Activated CD4-positive, CD25-positive, alpha-beta regulatory T cell (primary cell): ENCODE measurements at places on chromosomes 12 and 14.
A peak's percentile ranks its signal among the peaks of the same experiment; 100 is the strongest.

- DNase-seq = no peak
These were observed 82.5 kb downstream of the PRICKLE1 start for GRCh38 chr12:42507081-42507480.

DNA sequence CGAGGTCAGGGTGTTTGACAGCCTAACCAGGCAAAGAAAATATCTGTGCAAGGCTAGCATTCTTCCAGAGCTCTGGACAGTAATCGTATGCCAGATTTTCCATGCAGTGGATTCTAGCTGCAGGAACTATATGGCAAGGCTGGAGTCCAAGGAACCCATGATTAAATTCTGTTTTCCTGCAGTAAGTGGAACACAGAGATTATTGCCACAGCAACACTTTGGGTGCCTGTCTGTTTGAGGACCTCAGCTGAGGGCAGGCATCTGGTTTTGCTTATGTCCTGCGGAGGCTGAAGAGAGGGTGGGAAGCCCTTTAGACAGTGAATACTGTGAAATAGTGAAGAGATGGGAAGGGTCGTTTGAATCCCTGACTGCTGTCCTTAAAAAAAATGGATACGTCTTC is 104.4 kb downstream of the DAD1 start:
- no peak for DNase-seq

DNA sequence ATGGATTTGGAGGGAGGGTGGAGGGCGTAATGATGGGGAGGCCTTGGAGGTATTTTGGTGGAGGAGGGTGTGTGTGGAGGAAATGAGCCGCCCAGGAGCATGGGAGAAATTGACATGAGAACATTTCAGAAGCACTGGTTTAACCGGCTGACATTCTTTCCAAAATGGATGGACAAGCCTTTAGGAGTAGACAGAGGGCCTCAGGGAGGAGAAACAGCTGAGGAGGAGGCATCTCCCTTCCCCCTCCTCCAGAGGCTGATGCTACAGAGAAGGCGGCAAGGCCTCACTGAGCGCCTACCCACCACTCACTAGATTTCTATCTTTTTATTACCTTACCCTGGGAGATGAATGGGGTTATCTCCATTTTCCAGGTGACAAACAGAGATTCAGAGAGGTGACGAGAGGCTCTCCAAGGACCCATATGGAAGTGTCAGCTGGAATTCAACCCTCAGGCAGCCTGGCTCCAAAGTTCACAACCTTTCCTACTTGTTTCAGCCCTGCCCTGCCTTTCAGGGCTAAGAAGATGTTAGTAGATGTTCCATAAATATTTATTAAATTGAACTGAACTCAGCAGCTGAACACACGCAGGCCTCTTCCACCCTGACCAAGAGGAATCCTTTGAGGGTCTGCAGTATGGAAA is 289.6 kb downstream of the ZFP36L1 start:
- no peak for DNase-seq

GRCh38 chr12:73221836-73222235 is 949.7 kb downstream of the TRHDE start:
- DNase-seq = no peak

- DNase-seq = no peak
These were observed 10.5 kb downstream of the FRS2 start for GRCh38 chr12:69480698-69481097.

GRCh38 chr12:107568718-107569117 is 116.9 kb upstream of the PWP1 start:
- no peak for DNase-seq

GRCh38 chr12:10543499-10543898 is 37.8 kb downstream of the EIF2S3B start:
- no peak for DNase-seq

DNA sequence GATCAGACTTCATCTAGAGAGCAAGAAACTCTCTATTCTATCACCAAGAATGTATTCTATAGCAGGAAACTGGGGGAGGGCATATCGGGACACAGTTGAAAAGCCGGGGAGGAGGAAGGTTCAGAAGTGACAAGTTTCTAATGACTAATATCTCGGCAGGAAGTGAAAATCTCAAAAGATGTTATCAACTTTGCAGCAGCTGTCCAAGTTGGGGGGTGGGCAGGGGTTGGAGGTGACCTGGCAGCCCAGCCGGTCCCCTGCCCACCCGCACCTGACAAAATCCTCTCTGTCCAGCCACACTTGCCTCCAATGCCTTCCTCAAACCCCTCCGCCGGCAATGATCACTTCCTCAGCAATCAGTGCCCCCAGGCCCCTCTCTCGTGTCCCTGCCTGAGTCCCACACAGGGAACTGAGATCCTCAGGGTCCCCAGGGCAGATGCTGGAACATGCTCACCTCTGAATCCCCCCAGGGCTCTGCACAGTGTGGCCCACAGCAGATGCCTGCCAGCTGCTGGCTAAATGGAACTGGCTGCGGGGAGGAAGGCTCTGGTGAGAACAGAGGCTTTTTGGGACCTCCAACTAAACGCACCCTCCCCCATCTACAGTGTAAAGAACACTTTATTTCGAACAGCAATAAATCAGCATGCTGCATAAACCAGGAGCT is 43.9 kb downstream of the CCDC88C start:
- DNase-seq = peak; percentile 44

- DNase-seq = no peak
These were observed 53.3 kb downstream of the SLC15A5 start for GRCh38 chr12:16224196-16224595.

- no peak for DNase-seq
These were observed 25.0 kb upstream of the POLR3B start for GRCh38 chr12:106332536-106332935.

GRCh38 chr14:76937181-76938091 is 91.1 kb downstream of the IRF2BPL start:
- no peak for DNase-seq

GRCh38 chr14:104536942-104537612 is 42.5 kb upstream of the C14orf180 start:
- no peak for DNase-seq

- no peak for DNase-seq
These were observed 4.6 kb upstream of the RPL6 start for GRCh38 chr12:112413855-112414625.

DNA sequence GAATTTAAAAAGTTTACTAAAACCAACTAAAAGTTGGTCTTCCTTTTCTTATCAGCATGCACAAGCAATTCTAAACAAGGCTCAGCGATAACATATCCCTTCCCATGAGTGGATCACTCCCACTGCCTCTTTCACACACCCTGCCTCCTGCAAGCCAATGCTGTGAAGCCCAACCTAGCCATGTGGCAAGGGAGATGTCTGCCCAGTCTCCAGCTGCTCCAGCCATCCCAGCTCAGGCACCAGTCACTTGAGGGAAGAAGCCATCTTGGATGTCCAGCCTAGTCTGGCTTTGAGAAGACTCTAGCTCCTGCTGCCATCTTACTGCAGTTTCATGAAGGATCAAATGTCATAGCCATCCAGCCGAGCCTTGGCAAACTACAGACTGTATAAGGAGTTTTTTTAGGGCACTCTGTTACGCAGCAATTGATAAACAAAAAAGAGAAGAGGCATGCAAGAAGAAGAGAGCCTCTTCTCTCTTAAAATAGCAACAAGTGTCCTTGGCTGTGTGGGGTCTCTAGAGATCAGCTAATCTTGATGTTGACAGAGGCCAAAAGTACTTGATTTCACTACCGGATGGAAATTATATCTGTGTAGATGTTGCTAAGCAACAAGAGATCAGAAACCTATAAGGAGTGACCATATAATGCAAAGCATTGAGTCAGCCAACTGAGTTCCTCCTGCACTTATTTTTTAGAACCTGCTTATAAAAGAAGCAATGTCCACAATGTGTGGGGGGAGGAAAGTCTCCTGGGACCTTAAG is 108.9 kb downstream of the PTCSC3 start:
- DNase-seq = no peak

GRCh38 chr14:76677534-76678145 is 83.6 kb upstream of the VASH1 start:
- no peak for DNase-seq

- DNase-seq = no peak
These were observed 30.7 kb downstream of the PXN start for GRCh38 chr12:120234643-120235368.

GRCh38 chr12:81963636-81964035 is 204.5 kb upstream of the PPFIA2 start:
- no peak for DNase-seq

- DNase-seq = no peak
These were observed 979 bp downstream of the KCNA5 start for GRCh38 chr12:5044420-5045295.

GRCh38 chr12:111686574-111687105 is 787 bp downstream of the ACAD10 start:
- no peak for DNase-seq

- DNase-seq = no peak
These were observed 60.4 kb upstream of the FBRSL1 start for GRCh38 chr12:132429602-132429945.

GRCh38 chr12:4477129-4477528 is 31.5 kb upstream of the FGF6 start:
- DNase-seq = no peak
